Left lung (tissue), 14 donors: ENCODE measurements at places on chromosomes 4 and X. TPM values are rescaled to one million over a fixed set of nuclear protein-coding genes. Genes with fewer than 3 reads are reported as not detected.

DNA sequence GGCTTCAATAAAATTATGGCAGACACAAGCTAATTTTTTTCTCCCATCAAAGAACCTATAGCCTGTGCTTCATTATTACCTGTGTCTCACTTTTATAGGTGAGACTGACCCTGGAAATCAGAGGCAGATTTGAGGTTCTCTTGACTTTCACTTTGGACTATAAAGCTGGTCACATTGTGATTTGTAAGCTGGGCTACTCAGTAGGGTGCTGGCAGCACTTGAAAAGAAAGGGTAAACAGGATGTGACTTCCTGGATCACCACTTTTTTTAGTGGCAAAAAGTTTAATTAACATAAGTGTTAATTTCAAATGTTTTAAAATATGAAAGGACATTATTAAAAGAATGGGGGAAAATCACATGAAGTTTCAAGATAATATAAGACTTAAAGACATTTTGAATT, 50.6 kb upstream of the GATB start:
- H3K27ac ChIP-seq: no peak overlapping the region
- no peaks in the 10 kb centered on the region for H3K4me1 ChIP-seq
- H3K36me3 ChIP-seq: no peaks in the 10 kb centered on the region
- no peaks in the 10 kb centered on the region for H3K27me3 ChIP-seq
- no peak for DNase-seq

- H3K27ac ChIP-seq: no peak overlapping the region
- no peaks in the 10 kb centered on the region for H3K4me1 ChIP-seq
- no peaks in the 10 kb centered on the region for H3K27me3 ChIP-seq
- no peak for DNase-seq
- H3K36me3 ChIP-seq: no peaks in the 10 kb centered on the region
These were observed 57.0 kb upstream of the GBA3 start for GRCh38 chr4:22635692-22636091.

- DNase-seq: no peak
- H3K4me1 ChIP-seq: no peaks in the 10 kb centered on the region
- no peaks in the 10 kb centered on the region for H3K27me3 ChIP-seq
- no peak overlapping the region for H3K4me3 ChIP-seq
- no peaks in the 10 kb centered on the region for H3K36me3 ChIP-seq
These were observed 464.5 kb downstream of the BCOR start for GRCh38 chrX:39633293-39633692.

DNA sequence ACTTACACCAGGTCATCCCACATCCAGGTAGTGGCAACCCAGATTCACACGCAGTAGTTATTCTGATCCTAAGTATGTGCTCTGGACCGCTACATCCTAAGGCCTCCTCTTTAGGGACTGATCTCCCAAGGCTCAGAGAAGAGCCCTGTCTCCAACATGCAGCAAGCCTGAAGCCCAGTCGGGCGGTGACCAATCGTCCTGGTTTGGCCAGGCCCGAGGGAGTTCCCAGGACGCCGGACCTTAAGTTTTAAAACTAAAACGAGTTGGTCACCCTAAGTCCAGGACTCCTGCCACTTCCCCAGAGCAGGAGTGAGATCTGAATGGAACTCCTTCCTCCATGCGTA, 385 bp downstream of the LYAR start:
- no peaks in the 10 kb centered on the region for H3K36me3 ChIP-seq
- peak overlapping the region; percentile 100 for H3K4me3 ChIP-seq
- H3K27me3 ChIP-seq: no peaks in the 10 kb centered on the region
- H3K4me1 ChIP-seq: peaks cover 36% of the 10 kb centered on the region
- H3K27ac ChIP-seq: peak overlapping the region; percentile 81
- no peak for DNase-seq

DNA sequence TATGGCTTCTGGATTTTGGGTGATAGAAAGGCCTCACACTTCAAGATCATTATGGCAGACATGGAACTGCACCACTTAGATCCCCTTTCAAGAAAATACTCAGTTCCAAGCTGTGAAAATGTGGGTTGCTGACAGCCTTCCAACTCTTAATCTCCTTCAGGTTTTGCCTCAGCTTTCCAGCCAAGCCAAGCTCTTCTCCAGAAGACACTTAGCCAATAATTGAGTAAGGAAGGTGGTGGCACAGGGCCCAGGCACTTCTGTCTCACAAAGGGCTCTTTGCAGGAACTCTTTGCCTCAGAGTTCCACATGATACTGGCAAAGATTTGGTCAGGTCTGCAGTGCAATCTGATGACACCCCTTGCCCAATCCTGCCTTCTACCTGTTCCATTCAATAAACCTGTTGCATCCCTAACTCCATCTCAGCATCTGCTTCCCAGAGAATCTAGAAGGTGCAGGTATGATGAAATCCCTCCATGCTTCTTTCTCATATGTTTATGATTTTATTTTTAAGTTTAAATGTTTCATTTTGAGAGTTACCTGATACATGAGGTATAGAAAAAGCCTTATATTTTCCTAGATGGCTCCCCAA, 30.6 kb downstream of the ANXA5 start:
- peaks cover 6% of the 10 kb centered on the region for H3K4me1 ChIP-seq
- H3K4me3 ChIP-seq: no peak overlapping the region
- DNase-seq: no peak
- H3K36me3 ChIP-seq: no peaks in the 10 kb centered on the region

DNA sequence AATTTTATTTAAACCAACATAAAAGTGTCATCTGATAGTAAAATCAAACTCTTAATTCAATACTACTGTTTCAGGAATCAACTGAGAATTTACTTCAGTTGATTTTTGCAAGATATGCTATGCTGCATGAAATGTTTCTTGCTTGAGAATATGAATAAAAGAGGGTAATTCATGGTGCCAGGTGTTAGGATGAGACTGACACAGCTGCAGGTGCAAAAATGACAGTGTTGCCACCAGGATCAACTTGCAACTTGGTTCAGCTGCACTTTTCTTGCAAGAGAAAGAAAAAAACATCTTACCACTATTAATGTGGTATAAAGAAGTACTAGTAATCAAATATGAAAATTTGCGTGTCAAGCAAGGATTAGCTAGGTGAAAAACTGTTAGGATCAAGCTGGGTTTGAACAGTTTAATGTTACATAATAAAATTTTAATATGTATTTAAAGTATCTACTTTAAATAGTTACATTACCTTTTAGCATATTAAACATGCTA, 49.7 kb downstream of the CHIC2 start:
- no peaks in the 10 kb centered on the region for H3K27me3 ChIP-seq
- no peak overlapping the region for H3K27ac ChIP-seq
- no peak overlapping the region for H3K4me3 ChIP-seq
- no peak for DNase-seq
- H3K4me1 ChIP-seq: no peaks in the 10 kb centered on the region

GRCh38 chr4:102441978-102442911, 58.9 kb upstream of the NFKB1 start:
- no peak for DNase-seq
- no peak overlapping the region for H3K4me3 ChIP-seq
- no peaks in the 10 kb centered on the region for H3K36me3 ChIP-seq

DNA sequence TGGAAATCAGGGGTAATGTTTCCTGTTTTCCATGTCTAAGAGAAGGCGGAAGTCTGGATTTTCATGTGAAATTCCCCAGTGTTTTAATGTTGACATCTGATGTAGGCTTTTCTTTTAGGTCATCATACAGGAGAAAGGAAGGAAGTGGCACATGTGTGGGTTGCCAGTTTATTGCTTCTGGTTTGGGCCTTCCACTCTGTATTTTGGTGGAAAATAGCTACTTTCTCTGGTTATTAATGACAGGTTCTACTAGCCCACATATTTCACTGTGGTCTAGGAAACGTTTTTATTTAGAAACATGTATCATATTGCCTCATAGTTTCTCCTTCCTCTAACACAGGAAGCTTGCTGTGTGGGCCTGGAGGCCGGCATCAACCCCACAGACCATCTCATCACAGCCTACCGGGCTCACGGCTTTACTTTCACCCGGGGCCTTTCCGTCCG, 7.2 kb downstream of the PDHA1 start:
- no peaks in the 10 kb centered on the region for H3K36me3 ChIP-seq
- H3K4me3 ChIP-seq: no peak overlapping the region
- no peak for DNase-seq
- H3K27ac ChIP-seq: no peak overlapping the region
- peaks cover 4% of the 10 kb centered on the region for H3K27me3 ChIP-seq
- H3K4me1 ChIP-seq: peaks cover 7% of the 10 kb centered on the region

DNA sequence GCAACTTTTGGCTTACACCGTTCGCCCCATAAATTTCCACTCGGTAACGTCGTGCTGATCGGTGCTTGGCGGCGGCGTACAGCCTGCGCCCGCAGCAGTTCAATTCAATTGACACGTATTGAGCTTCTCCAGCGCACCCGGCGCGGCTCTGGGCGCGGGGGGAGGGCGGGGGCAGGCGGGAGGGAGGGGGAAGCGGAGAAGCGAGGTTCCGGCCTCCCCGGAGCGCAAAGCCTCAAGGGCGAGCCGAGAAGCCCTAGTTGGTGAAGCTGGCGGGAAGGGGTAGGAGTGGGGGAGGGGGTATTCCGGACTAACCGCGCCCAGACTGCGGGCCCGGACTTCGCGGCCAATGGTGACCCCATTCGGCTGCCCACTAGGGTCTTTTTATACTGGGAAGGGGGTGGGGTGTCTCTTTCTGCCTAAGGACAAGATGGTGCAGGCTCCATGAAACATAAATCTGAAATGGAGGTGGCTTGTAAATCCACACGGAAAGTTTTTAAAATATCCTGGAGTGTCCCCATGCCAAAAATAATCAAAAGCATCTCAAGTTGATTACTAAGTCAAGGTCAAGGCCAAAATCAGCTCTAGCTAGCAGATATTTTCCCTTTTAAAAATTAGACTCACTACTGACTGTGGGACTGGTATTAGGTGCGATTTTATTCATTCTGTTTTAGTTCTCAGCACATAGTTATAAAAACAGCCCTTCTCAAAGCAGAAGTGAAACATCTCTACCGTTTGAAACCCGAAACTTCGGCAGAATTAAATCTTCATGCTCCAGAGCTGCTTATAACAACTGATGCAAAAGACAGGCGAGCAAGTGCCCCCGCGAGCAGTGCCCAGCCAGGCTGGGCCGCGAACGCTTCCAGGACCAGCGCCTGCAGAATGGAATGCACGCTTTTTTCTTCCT, 1.5 kb upstream of the BCOR start:
- peak overlapping the region; percentile 69 for H3K27ac ChIP-seq
- no peaks in the 10 kb centered on the region for H3K27me3 ChIP-seq
- DNase-seq: peak; percentile 54
- H3K4me3 ChIP-seq: peak overlapping the region; percentile 53

- no peaks in the 10 kb centered on the region for H3K27me3 ChIP-seq
- H3K27ac ChIP-seq: peak overlapping the region; percentile 45
- no peak overlapping the region for H3K4me3 ChIP-seq
- no peaks in the 10 kb centered on the region for H3K4me1 ChIP-seq
These were observed 156.0 kb downstream of the SH3KBP1 start for GRCh38 chrX:19731307-19731820.

DNA sequence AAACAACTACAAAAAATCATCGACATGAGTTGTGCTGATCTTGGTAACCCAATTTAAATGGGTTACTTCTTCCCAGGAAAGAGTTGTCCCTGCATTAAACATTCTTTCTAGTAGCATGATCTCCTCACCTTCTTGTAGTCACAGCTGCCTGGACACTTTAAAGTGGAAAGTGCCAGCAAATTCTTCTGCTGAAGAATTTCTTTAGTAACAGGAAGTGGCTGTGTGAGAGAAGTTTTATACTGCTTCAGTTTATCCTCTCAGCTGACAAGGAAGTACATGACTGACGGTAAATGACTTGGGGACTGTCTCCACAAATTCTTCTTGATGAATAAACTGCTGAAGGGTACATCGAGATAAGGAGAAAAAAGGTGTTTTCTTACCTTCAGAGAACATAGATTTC, 18.2 kb upstream of the TNIP3 start:
- DNase-seq: peak; percentile 25
- peak overlapping the region; percentile 77 for H3K27ac ChIP-seq
- no peaks in the 10 kb centered on the region for H3K4me1 ChIP-seq
- H3K27me3 ChIP-seq: no peaks in the 10 kb centered on the region
- peak overlapping the region; percentile 13 for H3K4me3 ChIP-seq

- peaks cover 10% of the 10 kb centered on the region for H3K4me1 ChIP-seq
- no peaks in the 10 kb centered on the region for H3K36me3 ChIP-seq
- DNase-seq: no peak
- H3K27ac ChIP-seq: no peak overlapping the region
These were observed 108.4 kb upstream of the AFAP1 start for GRCh38 chr4:8047837-8048678.

DNA sequence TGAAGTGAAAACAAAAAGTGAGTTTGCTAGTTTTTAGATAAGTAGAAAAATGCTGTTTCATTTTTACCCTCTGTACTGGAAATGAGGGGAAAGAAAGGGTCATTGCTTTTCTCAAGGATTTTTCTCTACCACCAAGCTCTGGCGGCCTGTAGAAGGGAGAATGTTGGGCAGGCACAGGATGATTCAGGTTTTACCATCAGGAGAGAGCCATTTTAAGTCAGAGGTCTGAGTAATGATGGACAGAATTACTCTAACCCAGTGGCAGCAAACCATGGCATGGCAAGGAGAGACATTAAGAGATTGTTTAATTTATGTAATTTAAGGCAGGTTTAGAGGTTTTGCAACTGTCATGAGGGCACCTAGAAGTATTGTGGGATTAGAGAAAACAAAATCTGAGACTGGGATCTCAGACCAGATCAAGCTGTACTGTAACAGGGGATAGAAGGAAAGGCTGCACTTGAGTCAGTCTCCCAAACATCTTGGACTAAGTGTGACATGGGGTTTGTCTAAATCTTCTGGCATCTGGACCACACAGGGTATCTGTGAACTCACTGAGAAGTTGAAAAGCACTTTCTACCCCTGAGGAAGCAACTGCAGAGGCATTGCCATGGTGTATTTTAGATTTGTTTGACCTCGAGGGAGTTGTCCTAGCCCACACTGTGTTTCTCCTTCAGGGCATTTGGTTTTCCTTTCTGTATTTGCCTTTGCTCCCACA, 81.6 kb downstream of the BANK1 start:
- no peaks in the 10 kb centered on the region for H3K27me3 ChIP-seq
- H3K27ac ChIP-seq: no peak overlapping the region
- DNase-seq: no peak
- H3K4me1 ChIP-seq: no peaks in the 10 kb centered on the region
- no peaks in the 10 kb centered on the region for H3K36me3 ChIP-seq

GRCh38 chrX:55593296-55593695, 29.9 kb upstream of the FOXR2 start:
- no peaks in the 10 kb centered on the region for H3K36me3 ChIP-seq
- no peak for DNase-seq
- no peaks in the 10 kb centered on the region for H3K4me1 ChIP-seq
- H3K4me3 ChIP-seq: no peak overlapping the region

GRCh38 chr4:111678479-111678878, 466.8 kb upstream of the FAM241A start:
- H3K4me1 ChIP-seq: no peaks in the 10 kb centered on the region
- no peak overlapping the region for H3K27ac ChIP-seq
- H3K4me3 ChIP-seq: no peak overlapping the region
- H3K36me3 ChIP-seq: no peaks in the 10 kb centered on the region
- no peaks in the 10 kb centered on the region for H3K27me3 ChIP-seq

Gene PASD1
- total RNA-seq: not detected

Gene ARHGAP36
- not detected for total RNA-seq

Gene KCTD8
- not detected for total RNA-seq

Gene CCSER1
- total RNA-seq: 9.0 TPM

Gene GAGE10
- total RNA-seq: not detected

Gene PDCL2
- total RNA-seq: not detected
